ENCODE measurements at places on chromosomes 16 and 17.

DNA sequence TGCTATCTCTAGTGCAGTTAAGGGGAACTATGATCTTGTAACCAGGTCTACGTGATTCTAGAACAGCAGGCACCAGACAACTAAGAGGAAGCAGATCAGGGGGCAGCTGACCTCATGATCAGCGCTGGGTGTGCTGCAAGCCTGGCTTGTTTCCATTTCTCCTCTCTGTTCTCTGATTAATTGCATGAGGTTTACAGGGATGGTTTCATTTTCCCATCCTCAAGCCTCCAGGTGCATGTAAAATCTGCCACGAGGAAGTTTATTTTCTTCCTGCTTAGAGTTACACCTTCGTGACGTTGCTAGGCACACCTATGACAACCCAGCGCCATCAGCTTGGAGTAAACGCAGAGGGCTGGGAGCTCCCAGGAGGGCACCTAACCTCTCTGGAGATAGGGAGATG, 4.3 kb upstream of the NUPR1 start:
- no peak for DNase-seq

GRCh38 chr16:50244504-50245416, 21.6 kb upstream of the ADCY7 start:
- DNase-seq = no peak

GRCh38 chr16:11852092-11852809, 909 bp upstream of the RSL1D1 start:
- no peak for DNase-seq

- DNase-seq = no peak
These were observed 91.8 kb downstream of the ASIC2 start for GRCh38 chr17:33201283-33201682.

- no peak for DNase-seq
These were observed 11.3 kb upstream of the UBALD2 start for GRCh38 chr17:76253841-76254240.

DNA sequence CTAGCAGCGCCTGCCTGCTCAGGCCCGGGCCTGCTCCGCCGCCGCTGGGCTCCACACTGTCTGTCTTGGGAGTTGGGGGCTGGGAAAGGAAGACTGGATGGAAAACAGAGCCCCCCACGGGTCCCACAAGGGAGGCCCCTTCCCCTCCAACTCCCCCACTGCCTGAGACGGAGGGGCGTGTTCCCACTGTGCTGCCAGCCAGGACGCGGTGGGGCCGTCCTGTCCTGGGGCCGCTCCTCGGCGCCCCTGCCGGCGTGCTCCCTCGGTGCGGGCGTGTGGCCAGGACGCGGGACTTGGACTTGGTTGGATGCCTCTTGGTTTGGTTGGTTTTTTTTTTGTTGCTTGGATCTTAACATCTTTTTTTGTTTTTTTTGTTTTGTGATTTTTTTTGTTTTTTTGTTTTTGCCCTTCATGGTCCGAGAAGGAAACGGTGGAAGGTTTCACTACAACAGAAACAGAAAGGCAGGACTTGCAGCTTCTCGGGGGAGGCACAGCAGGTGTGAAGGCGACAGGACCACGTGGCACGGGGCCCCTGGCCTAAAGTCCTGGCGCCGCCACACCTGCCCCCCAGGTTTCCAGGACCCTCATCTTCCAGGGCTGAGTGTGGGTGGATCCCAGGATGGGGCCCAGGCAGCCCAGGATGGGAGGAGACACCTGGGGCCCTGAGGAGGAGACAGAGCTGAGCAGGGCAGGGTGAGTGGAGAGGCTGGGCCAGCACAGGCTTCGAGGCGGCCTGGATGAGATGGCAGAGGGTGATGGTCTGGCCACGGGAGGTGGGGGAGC, 16.0 kb downstream of the ENGASE start:
- DNase-seq = no peak

DNA sequence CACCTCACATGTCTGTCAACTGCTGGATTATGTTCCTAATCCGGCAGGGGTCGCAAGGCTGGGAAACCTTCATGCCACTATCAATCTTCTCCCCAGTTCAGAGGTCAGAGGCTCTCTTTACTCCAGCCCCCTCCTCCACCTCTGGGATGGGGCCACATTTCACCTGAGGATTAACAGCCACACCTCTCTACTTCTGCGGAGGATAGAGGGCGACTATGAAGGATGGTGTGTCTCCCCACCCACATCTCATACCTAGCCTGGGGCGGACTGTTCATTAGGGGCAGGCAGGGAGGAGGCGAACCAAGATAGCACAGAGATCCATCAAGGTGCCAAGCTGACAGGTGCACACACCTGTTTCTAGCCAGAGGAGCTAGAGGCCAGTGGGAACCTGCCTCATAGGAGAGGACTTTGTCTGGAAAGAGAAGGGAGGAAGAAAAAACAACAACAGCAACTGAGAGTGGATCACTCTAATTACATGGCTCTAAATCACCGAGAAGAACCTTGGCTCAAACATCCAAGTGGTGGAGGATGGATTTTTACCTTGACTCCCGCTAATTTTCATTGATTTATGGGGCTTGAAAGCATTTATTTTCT, 41.9 kb upstream of the SKAP1 start:
- DNase-seq = no peak

- DNase-seq = peak; percentile 90
These were observed 2.4 kb upstream of the ENPP7 start for GRCh38 chr17:79728169-79728907.

- no peak for DNase-seq
These were observed 16.4 kb downstream of the CDH13 start for GRCh38 chr16:82643136-82643535.

- no peak for DNase-seq
These were observed 8.3 kb downstream of the C1QTNF1 start for GRCh38 chr17:79031996-79032875.

- DNase-seq = no peak
These were observed 19.7 kb downstream of the ADCY9 start for GRCh38 chr16:4096509-4096908.

GRCh38 chr16:81143921-81144471, 47.8 kb upstream of the GCSH start:
- DNase-seq = no peak

DNA sequence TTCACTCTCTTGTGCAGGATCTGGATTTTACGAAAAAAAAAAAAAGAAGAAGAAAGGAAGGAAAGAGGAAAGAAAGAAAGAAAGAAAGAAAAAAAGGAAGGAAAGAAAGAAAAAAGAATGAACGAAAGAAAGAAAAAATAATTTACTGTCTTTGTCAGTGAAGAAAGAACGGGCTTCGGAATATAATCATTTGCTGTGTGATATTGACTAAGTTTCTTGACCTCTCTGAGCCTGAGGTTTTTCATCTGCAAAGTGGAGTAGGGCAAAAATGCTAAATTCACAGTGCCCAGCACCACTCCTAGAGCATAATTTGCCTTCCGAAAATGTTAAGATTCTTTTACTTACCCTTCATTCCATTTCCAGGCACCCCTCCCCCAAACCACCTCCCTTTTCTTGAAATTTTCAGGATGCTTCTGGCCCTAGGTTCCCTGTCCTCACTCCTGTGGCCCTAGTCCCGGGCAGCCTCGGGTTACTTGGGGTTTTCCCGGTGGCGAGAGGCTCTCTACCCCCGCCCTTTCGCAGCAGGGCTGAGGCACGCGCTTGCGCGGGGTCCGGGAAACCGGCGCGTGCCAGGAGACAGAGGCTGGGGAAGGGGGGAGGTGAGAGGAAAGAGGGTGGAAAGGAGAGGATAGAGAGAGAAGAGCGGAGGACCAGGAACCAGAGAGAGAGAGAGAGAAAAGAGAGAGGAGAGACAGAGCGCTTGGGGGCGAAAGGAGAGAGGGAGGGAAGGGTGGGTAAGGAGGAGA, at the start of gene CNTNAP1:
Gene CNTNAP1 (plus strand): TSS at position 556 of the 746 bp plus-strand sequence. CDS start 299 bp downstream, outside the sequence.
- DNase-seq = no peak

DNA sequence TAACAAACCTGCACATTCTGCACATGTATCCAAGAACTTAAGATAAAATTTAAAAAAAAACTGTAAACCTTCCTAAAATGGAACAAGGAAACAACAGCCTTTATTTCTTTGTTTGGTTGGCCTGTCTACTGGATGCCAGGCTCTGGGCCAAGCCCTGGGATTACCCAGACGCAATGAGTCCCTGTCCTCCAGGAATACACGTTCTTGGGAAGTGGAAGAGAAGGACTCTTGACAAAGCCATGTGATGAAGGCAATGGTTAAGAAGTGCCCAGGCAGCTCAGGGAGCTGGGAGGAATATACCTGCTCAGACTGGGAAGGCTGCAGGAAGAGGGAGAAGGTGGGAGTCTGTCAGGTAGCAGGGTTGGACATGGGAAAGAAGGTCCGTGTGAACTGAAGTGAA, 115.4 kb downstream of the AXIN2 start:
- DNase-seq = no peak

Data from CD4-positive, alpha-beta T cell treated with Interleukin-6 at 100 ng/mL for 8 hours (primary cell).